ENCODE measurements at places on chromosomes 5 and 9.

DNA sequence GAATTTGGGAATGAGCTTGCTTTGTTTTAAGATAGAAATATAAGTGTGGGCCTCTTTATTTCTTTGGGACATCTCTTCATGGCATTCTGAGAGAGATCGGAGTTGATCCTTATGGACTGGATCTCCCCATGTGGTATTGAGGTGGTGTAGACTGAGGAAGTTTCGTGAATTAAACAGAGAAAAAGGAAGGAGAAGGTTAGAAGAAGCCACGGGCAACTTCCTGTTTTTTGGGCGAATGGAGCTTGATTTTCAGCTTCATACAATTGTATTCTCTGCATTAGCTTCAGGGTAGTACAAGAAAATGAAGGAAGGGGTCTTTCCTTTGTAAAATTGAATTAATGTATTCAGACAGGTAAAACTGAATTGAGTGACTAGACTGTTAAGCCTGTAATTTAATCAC lies 70.5 kb upstream of the HMHB1 start:
- DNase-seq: no peak

DNA sequence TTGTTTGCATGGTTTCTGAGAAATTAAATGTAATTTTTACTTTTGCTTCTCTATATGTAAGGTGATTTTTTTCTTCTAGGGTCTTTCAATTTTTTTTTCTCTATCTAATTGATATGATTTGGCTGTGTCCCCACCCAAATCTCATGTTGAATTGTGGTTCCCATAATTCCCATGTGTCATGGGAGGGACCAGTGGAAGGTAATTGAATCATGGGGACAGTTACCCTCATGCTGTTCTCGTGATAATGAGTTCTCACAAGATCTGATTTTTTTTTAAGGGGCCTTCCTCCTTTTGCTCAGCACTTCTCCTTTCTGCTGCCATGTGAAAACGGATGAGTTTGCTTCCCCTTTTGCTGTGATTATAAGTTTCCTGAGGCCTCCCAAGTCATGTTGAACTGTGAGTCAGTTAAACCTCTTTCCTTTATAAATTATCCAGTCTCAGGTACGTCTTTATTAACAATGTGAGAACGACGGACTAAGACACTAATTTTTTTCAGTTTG lies 150.8 kb downstream of the MTRR start:
- no peak for DNase-seq

DNA sequence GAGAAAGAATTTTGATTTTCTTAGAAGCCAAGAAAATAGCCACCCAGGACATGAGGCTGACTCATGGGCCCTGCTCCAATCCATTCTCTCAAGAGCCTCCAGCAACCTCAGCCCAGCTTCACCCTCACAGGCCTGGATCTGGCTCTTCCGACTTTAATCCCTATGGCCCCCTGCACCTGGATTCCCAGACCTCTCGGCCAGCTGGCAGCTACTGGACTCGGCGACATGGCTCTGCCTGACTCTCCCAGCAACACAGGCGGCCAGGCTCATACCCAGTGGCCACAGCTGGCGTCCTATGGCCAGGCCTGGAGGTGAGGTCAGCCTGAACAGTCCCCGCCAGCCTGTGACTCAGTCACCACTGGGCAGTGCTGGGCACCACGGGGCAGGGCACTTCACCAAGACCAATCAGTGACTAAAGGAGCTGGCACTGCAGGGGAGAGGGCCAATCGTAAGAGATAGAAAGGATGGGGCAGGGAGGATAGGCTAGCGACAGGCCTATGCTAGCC lies 6.2 kb upstream of the PDLIM4 start:
- DNase-seq: no peak

DNA sequence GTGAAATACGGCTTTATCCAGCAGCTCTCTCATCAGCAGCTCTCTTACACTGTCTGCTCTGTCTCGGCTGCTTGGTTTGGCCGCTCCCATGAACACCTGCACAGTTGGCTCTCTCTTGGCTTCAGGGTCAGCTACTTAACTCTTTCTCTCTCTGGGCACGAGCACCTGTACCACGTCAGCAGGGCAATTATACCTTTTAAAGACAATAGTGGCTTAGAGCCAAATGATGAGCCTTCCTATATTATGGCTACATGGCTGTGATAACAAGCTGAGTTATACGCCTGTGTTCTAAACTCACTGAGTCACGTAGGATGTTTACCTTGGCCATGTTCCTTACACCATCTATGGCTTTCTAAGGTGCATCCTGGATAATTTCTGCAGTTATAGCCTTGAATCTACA lies 69.2 kb upstream of the CTNND2 start:
- no peak for DNase-seq

Measured in HuH-7.5 (cell line).